ENCODE measurements at places on chromosomes 5 and 9.

GRCh38 chr9:96758845-96759673, 18.8 kb downstream of the ZNF510 start:
- no peak for DNase-seq

DNA sequence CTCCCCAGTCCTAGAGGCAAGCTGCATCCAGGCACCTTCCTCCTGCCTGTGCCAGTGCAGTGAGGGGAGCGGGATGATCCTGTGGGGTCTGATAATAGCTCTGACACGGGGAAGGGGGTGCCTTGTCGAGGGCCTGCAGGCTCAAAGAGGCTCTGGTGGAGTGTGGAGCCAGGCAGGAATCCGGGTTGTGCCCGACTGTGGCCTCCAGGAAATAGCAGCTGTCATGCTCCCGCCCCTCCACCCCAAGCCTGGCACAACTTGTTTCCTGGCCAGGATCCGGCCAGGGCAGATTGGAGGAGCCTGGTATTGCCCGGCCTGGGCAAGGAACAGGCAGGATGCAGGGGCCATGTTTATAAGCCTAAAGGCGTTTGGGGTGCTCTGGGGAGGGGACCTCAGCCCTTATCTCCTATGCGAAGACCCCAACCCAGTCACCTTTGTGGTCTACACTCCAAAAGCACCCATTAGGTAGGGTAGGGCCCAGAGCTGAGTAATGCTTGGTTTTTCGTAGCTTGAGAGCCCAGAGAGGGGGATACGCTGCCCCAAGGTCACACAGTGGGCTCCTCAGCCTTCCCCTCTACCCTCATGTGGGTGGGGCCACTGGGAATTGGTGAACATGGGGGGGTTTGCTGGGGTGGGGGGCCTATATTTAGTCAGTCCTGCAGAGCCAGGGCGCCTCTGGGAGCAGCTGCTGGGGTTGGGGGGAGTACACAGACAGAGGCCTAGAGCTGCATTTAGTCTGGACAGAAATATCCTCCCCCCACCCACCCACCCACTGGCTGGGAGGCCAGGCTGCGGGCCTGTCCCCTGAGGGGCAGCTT, 12.2 kb downstream of the CXXC5 start:
- DNase-seq, result no peak

GRCh38 chr5:56075361-56075760, 80.6 kb upstream of the IL6ST start:
- DNase-seq, result no peak

DNA sequence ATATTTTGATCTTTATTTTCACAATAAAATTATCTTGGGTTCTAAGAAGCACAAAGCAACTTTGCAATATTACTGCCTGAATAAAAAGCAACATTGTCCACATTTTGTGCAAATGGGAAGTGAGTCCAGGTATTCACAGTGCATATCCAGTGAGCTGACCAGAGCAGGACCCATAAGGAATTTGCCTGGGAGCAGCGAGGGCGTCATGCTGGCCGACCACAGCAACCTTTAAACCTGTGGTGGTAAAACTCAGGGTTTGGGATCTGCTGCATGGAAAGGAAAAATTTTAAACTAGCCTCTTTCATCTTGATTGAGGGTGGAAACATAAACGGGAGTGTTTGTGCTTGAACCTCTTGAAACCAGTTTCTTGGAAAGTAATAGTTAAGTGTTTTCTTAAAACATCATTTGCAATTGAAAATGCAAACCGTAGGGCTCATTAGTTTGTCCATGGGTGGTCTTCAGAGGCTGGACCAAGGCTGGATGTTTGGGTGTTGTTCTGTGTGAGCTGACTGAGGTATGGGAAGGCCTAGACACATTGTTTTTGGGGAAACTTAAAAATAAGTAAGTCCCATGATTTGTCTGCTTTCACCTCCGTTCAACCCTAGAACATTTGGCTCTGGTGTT, 85.0 kb upstream of the ANKH start:
- DNase-seq, result no peak

DNA sequence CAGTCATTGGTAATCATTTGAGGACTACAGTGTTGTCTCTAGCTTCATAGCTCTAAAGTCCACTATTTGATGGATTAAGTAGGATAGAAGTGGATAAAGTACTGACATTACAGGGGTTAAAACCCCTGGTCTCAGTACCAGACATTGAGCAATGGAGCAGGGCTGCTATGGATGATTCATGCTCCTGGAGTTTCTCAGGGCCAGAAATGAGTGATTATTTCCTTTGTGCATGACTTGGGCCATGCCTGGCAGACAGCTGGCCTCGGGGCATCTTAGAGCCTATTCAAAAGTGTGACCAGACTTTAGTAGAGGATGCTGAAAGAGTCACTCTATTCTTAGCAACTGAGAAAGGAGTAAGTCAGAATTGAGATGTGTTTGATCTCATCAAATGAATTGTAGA, 350.7 kb upstream of the TLE4 start:
- no peak for DNase-seq

DNA sequence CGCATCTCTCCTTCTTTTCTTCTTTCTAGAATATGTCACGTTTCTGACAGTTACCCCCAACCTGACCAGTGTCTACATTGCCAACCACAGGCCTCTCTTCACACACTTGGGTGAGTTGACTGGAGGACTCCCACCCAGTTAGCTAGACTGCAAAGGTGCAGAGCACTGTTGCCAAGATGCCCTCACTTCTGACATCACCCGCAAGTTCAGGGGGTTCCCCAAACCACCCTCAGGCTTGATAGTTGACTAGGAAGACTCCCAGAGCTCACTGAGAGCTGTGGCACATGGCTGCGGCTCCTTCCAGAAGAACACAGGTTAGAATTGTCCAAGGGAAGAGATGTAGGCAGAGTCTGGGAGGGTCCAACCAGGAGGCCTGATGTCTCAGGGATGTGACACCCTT, 17.2 kb downstream of the ADAMTS13 start:
- no peak for DNase-seq

DNA sequence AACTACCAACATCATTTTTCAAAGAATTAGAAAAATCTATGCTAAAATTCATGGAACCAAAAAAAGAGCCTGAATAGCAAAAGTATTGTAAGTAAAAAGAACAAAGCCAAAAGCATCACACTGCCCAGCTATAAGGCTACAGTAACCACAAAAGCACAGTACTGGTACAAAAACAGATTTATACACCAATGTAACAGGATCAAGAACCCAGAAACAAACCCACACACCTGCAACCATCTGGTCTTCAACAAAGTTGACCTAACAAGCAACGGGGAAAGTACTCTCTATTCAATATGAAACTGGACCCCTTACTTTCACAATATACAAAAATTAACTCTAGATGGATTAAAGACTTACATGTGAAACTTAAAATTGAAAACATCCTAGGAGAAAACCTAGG, 94.2 kb upstream of the TARS1 start:
- no peak for DNase-seq

DNA sequence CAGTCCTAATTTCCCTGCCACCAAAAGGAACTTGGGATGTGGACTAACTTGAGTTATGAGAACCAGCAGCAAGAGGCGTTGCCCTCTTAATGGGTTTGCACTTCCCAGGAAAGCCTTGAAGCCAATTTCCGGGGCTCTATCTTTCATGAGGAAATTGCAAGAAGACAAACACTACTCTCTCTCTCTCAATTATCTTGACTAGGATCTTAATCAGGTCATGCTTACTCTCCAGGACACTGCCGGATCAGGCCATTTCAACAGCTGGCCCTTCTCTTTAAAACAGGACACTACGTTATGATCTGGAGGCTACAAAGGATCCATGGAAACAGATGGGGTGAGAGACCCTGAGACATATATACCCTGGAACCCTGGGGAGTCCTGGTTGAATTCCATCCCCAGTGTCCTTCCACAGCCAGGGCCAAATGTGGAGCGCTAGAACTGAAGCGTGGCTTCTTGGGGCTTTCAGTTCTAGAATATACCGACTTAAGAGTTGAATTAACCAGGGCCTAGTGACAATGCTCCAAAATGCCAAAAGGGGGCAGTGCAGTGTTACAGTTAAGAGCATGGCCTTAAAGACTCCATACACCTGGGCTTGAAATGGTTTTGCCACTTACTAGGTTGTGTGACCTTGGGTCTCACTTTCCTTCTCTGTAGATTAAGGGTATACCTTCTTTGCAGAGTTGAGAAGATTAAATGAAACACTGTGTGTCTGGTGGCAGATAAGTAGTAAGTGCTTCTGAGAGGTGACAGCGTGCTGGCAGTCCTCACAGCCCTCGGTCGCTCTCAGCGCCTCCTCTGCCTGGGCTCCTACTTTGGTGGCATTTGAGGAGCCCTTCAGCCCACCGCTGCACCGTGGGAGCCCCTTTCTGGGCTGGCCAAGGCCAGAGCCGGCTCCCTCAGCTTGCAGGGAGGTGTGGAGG, 21.1 kb downstream of the FAM219A start:
- peak; percentile 50 for DNase-seq

GRCh38 chr9:100098046-100098886, 534 bp downstream of the ERP44 start:
- peak; percentile 12 for DNase-seq

- no peak for DNase-seq
Observed at GRCh38 chr5:113179156-113179555, 202.6 kb downstream of the DCP2 start.

DNA sequence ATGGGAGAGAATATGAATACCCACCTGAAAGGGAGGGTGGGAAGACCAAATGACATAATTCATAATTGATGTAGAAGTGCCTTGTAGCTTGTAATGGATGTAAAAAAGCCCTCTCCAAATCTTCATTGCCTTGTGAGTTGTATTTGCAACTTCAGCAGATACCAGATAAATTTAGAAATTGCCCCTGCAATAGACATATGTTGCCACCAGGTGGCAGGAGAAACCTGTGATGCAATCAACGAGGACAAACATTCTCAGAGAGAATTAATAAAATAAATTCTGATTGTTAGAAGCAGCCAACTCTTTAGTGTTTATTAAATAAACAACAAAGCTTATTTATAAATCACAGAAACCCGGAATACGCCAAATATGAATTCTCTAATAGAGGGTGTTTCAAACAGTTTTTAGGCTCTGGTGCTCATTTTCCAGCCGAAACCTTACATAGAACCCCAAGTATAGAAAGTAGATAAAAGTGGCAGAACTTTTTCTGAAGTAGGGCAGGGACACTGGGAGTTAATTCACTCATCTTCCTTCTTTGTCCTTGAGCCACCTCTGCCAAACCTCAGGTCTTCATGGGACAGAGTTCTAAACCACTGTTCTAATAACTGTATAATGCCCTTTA, 147.8 kb downstream of the TMEM38B start:
- DNase-seq, result no peak

GRCh38 chr5:53397845-53398244, 82.6 kb upstream of the FST start:
- no peak for DNase-seq

- DNase-seq, result no peak
Observed at GRCh38 chr9:79682076-79682736, 110.4 kb downstream of the TLE4 start.

DNA sequence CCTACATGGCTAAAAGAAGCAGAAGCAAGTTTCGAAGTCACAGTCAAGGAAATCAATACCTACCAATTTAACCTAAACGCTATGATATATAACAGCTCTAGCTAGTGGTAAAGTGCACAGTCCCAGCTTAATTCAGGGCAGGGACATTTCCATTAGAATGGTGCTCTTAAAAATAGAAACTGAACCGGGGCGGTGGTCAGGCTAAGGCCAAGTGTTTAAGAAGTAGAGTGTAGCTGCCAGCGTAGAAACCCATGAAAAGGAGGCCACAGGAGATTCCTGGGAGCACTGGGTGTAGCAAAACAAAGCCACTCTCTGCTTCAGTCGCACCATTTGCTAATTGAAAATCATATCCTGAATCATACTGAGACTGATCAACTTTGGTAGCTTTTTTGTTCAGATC, 28.8 kb downstream of the PPIC start:
- DNase-seq, result no peak

DNA sequence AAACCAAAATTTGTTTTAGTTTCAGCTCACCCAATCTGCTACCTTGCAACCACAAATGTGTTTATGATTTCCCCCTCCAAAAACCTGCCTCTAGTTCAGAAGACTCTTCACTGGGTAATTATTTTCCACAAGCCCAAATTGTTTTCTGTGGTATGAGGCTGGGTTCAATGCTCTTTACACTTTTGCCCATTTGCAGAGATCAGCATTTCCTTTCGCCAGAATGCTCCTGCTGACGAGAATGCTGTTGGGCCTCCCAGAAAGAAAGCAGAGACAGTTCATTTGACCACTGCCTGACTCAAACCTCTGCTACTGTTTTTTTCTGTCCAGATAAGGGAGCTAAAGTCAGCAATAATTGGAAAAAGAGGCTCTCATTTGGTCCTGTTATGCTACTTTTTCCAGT, 427.3 kb downstream of the PDE4D start:
- DNase-seq, result no peak

DNA sequence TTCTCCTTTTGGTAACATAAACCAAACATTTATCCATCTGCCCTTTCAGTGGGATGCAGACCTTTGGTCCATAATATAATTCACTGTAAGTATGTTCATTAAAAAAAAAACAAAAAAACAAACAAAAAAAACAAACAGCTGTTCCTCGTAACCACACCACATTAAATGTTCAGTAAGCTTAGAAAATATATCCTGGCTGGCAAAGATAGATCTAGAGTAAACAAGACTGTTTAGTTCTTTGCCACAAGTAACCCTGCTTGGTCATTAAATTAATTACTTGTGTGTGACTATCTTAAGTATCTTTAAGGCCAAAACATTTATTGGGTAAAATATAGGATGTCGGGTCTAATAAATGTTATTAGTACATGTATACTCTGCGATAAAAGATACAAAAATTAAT, 1717.1 kb downstream of the EFNA5 start:
- no peak for DNase-seq

- no peak for DNase-seq
Observed at GRCh38 chr5:556909-557441, 32.7 kb upstream of the SLC9A3 start.

DNA sequence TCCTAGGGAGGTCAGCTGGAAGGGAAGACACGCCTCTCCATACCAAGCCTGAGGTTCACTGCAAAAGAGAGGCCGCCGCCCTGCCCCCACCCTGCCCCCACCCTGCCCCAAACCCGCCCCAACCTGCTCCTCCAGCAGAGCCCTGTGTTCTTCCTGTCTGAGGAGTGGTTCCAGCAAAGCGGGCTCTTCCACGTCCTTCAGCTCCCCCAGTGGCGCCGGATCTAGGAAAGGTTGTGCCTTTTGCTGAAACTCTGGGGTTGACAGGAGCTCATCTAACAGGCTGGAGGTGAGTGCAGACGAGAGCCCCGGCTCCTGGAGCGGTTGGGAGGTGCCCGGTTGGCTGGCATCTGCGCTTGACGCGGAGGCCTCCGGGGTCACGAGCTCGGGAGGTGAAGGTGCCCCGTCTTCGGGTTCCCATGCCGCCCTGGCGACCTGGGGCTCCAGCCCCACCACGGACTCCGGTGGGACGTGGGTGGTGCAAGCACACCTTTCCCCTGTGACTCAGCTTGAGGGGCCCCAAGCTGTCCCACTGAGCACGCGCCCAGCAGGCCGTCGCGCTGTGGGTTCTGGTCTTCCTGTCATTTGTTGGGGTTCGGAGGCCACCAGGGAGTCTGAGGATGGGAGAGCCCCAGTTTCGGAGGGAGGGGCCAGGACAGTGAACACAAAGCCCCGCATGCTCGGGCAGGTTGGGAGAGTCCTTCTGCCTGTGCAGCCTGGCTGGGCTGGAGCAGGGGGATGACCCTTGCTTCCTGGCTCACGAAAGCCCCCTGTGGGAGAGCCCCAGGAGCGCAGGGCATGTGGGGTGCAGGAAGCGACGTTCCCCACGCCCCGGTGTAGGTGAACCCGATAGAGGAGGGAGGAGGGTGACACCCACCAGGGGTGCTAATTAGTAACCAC, 1467.1 kb downstream of the FOXD4L5 start:
- peak; percentile 61 for DNase-seq
